ENCODE measurements at places on chromosomes 4 and X.

GRCh38 chr4:41546638-41547037, 8.7 kb downstream of the LIMCH1 start:
- no peak for DNase-seq

DNA sequence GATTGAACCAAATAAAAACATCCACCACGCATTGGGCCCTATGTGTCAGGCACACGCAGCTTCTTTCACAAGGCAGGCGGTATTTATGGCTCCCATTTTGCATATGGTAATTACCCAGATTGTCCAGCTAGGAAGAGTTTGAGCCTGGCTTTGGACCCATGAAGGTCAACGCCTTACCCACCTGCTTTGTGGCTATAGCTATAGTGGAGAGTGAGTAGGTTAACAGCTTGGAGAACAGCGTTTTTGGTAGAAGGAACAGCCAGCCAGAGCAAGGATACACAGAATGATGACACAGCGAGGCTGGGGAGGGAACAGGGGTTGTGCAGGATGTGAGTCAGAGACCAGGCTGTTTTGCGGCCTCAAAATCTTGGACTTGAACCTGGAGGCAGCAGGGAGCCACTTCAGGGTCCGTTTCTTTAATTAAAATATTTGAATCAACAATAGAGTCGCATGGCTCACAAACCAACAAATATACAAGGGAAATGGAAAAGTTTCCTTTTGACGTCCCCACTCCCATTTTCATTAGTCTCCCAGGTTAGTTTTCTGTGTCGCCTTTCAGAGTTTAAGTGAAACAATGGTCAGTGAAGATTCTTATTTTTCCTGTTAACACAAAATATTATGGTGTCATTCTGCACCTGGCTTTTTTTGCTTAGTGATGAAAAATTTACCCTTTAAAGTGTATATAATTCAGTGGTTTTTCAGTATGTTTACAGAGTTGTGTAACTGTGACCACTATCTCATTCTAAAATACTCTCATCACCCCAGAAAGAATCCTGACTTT, 118.2 kb upstream of the STX18 start:
- DNase-seq, result no peak

- DNase-seq, result no peak
Observed at GRCh38 chr4:732911-733630, 27.4 kb downstream of the PCGF3 start.

GRCh38 chr4:154911097-154911496, 130.0 kb downstream of the RBM46 start:
- no peak for DNase-seq

- no peak for DNase-seq
Observed at GRCh38 chr4:6887591-6888371, 21.8 kb upstream of the TBC1D14 start.

DNA sequence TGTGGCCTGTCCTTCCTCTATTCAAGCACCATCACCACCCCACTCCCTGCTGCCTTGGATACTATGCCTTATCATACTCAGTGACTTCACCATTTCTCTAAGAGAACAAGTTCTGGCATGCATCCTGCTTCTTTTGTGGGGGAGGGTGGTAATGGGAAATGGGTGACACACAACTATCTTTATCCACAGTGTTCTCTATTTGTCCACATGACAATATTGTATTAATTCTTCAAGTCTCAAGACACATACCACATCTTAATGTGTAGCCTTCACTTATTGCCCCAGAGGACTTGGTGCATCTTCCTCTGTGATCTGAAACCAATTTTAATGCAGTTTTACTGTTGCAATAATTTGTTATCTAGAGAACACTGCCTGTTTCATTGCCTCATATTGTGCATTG, 29.3 kb upstream of the UGT2B7 start:
- DNase-seq, result no peak

GRCh38 chr4:3772632-3773031, 6.4 kb downstream of the ADRA2C start:
- DNase-seq, result no peak
